ENCODE measurements at places on chromosomes 2 and 18. TPM values are rescaled to one million over a fixed set of nuclear protein-coding genes. Genes with fewer than 3 reads are reported as not detected.

Gene NYAP2
- total RNA-seq: not detected

Gene IL36B
- 0.37 TPM for total RNA-seq

Gene APCDD1
- total RNA-seq: not detected

Gene CPS1
- total RNA-seq: 10.7 TPM

Gene TMSB10
- total RNA-seq: 10,969 TPM

Gene KYNU
- 252 TPM for total RNA-seq

Gene CGREF1
- total RNA-seq: 8.5 TPM

Gene CYP1B1
- total RNA-seq: 5.6 TPM

Gene GCG
- total RNA-seq: not detected

Gene KLHL14
- total RNA-seq: not detected

Gene ANO7
- 2.2 TPM for total RNA-seq

Gene SPR
- 83.9 TPM for total RNA-seq

Gene RAB6C
- not detected for total RNA-seq

Gene VSNL1
- total RNA-seq: not detected

Gene CPO
- not detected for total RNA-seq

All from A549 treated with ZK216348 at 1 μM for 4 hours (cell line).